Stimulated activated naive CD4-positive, alpha-beta T cell treated with Interleukin-2 at 50 U/mL for 16 hours (primary cell): ENCODE measurements at places on chromosomes 6 and 20.

GRCh38 chr6:79403086-79403485, 134.1 kb downstream of the LCA5 start:
- no peak for DNase-seq

DNA sequence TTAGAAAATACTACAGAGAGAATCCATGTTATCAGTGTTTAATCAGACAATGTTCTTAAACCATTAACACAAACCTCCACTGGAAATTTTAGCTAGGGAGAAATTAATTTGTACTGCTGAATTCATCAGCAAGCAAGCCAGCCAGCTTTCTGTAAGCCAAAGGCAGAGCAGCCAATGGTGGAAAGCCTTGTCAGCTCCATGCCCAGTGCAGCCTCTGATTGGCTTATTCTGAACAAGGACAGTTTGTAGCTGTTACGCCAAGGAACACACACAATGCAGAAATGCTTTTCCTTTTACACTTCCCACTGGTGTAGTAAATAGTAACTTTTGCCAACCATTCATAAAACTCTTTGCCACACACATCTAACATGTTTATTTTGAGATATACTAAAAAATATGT, 265.0 kb downstream of the TENT5A start:
- no peak for DNase-seq

DNA sequence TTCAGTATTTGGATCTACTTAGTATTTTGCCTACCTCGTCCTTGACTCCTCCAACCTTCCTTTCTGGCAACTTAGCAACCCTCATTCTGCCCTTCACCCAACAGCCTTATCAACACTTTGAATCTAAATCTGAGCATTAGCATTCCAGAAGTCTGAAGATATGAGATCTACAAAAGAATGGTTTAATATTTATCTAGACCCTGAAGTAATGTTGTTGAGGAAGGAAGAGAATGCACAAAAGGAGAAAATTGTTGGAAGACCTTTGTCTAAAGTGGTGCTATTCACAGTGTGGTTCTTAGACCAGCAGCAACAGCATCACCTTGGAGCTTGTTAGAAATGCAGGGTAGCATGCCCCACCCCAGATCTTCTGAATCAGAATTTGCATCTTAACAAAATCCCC, 198.2 kb upstream of the PLCB4 start:
- no peak for DNase-seq

- DNase-seq: no peak
These were observed 23.2 kb upstream of the SERINC1 start for GRCh38 chr6:122494665-122495272.

DNA sequence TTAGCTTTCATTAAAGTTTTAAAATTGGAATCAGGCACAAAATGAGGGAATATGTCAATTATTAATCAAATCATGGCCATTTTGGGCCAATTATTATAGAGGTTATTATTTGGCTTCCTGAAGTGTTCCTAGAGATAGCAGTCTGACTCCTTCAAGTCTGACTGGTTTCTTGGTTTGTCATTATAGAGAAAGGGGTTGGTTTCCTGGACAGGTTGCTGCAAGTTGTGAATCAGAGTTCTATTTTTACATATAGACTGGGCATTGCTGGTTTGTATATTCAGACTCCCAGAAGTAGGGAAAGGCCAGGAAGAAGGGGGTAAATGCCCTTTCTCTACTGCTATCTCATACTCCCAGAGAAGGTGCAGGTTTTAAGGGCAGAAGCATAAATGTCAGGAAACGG, 121.4 kb upstream of the CEP162 start:
- DNase-seq: no peak

- DNase-seq: peak; percentile 50
These were observed 44.0 kb downstream of the EFCAB8 start for GRCh38 chr20:32902456-32903420.

- DNase-seq: no peak
These were observed 117.6 kb downstream of the TRDN start for GRCh38 chr6:123519189-123519505.

DNA sequence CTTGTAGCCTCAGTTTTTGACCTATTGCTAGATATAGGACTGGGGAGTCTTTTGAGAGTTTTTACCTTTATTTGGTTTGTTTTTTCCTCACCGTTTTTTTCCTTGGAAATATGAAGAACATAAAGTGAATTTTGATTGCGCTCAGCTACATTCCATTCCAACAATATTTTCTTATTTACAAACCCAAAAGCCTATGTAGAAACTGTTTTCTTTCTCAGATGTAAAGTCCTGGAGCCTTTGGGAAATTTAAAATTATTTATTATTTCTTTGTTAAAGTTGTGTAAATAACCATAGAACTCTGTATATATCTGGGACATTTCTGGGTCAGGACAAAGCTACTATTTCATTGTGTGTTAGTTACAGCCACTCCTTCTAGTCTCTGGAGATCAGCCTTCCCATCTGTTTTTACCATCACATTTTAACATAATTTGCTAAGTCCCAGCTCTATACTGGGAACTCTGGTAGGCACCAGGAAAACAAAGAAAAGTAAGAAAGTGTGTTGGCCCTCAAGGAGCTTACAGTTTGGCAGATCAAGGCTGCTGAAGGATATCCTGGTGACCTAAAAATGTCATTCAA, 68.8 kb downstream of the JAG1 start:
- DNase-seq: no peak

DNA sequence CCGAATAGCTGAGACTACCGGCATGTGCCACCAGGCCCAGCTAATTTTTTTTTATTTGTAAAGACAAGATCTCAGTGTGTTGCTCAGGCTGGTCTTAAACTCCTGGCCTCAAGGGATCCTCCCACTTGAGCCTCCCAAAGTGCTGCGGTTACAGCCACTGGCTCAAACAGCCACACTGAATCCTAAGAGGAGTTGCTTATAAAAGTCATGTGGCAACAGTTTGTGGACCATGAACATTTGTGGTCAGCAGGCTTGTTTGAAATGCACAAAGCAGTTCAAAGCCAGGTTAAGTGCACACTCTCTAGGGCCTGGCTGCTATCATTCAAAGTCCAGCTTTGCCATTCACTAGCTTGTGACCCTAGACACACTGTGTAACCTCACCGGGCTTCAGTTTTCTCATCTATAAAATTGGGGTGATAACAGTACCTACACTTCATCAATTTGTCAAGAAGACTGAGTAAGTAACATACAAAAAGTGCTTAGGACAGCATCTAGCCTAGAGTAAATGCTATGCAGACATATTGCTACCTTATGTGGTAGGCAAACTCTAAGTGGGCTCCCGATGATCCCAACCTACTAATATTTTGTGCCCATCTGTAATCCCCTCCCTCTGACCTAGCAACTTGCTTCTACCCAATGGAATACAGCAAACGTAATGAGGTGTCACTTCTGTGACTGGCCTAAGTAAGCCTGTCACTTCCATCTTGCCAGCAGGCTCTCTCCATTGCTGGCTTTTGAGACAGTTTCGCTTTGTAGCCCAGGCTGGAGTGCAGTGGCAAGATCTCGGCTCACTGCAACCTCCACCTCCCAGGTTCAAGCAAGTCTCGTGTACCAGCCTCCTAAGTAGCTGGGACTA, 122.9 kb downstream of the ZMYND8 start:
- DNase-seq: no peak

GRCh38 chr6:79436241-79436640, 101.0 kb downstream of the LCA5 start:
- no peak for DNase-seq

DNA sequence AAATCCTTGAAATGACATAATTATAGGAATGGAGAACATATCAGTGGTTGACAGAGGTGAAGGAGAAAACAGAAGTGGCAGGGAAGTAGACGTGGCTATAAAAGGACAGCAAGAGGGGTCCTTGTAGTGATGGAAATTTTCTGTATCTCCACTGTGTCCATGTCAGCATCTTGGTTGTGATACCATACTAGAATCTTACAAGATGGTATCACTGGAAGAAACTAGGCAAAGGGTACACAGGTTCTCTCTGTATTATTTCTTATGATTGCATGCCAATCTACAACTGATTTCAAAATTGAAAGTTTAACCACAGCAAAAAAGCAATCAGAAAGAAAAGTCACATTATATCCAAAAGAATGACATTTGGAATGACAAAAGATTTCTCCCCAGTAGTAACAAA, 16.4 kb upstream of the ZC3H12D start:
- DNase-seq: no peak

GRCh38 chr20:46270977-46271744, 37.1 kb downstream of the CDH22 start:
- no peak for DNase-seq

GRCh38 chr6:118580585-118581419, 32.7 kb downstream of the PLN start:
- no peak for DNase-seq

- no peak for DNase-seq
These were observed 503.8 kb downstream of the TFAP2B start for GRCh38 chr6:51322505-51322904.

DNA sequence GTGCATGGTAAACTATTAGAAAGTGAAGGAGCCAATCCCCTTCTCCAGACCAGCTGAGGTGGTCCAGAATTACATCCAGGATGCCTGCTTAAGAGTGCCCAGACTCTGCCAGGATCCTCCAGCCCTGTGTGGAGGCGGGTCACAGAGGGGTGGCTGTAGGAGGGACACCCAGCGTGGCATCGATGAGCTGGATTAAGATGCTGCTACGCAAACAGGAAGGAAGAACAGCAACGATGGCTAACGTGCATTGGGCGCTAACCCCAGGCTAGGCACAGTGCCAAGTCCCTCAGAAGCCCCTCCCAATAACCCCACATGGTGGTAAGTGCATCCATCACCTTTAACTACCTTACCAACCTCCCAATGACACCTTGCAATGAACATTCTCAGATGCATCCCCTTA, 63.9 kb upstream of the MRPS10 start:
- peak; percentile 30 for DNase-seq

- DNase-seq: no peak
These were observed 1152.3 kb upstream of the GJE1 start for GRCh38 chr6:140980265-140980887.

- DNase-seq: no peak
These were observed 611.3 kb downstream of the HDGFL1 start for GRCh38 chr6:23180504-23181293.

GRCh38 chr20:47741669-47742608, 43.3 kb downstream of the SULF2 start:
- no peak for DNase-seq

- DNase-seq: no peak
These were observed 37.1 kb downstream of the HIVEP1 start for GRCh38 chr6:12049165-12049564.

- DNase-seq: no peak
These were observed 484.9 kb upstream of the MAN1A1 start for GRCh38 chr6:119834418-119834817.

- no peak for DNase-seq
These were observed 250.4 kb downstream of the FOXA2 start for GRCh38 chr20:22333885-22334545.

GRCh38 chr20:32697608-32698007, 23.9 kb upstream of the C20orf203 start:
- no peak for DNase-seq

- DNase-seq: no peak
These were observed 102.8 kb upstream of the TMEM170B start for GRCh38 chr6:11434565-11435326.

DNA sequence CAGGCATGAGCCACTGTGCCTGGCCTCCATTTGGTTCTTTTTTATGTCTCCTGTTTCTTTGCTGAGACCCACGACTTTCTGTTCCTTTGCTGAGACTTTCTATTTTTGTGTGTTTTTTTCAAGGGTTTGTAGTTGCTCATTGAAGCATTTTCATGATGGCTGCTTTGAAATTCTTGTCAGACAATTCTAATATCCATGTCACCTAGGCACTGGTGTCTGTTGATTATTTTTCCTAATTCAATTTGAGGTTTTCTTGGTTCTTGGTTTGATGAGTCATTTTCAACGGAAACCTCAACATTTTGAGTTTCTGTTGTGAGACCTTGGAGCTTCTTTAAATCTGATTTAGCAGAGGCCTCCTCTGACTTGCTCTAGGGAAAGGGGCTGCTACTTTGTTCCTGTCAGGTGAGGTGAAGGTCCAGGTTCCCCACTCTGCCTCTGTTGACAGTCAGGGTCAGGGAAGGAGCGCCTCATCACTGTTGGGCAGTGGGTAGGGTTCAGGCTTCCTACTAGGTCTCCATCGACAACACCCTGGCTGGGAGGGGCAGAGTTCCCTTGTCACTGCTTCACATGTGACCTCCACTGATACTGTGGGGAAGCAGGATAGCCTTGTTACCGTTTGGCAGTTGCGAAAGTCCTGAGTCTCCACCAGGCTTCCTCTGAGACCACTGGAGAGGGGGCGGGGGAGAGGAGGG, 67.2 kb upstream of the RNF24 start:
- peak; percentile 35 for DNase-seq

GRCh38 chr20:61673152-61673847, 392.4 kb downstream of the TAF4 start:
- no peak for DNase-seq

DNA sequence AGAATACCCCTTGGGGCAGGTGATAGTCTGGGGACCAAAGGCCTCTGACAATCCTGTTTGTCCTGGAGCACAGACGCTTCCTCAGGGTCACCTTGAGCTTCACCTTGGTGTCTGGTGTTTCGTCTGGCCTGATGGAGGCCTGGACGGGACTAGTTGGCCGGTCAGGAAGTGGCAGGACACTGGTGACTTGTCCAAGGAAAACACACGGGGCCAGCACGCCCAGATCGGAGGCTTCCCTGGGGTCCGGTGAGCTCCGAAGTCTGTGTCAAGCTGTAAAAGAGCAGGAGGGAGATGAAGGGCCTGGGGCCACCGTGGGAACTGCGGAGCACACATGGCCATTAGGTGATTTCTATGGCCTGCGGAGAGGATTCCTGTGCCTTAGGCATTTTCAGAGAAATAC, 67.9 kb downstream of the SMOC2 start:
- DNase-seq: no peak

GRCh38 chr6:169953686-169954085, 202.3 kb downstream of the ERMARD start:
- DNase-seq: no peak

DNA sequence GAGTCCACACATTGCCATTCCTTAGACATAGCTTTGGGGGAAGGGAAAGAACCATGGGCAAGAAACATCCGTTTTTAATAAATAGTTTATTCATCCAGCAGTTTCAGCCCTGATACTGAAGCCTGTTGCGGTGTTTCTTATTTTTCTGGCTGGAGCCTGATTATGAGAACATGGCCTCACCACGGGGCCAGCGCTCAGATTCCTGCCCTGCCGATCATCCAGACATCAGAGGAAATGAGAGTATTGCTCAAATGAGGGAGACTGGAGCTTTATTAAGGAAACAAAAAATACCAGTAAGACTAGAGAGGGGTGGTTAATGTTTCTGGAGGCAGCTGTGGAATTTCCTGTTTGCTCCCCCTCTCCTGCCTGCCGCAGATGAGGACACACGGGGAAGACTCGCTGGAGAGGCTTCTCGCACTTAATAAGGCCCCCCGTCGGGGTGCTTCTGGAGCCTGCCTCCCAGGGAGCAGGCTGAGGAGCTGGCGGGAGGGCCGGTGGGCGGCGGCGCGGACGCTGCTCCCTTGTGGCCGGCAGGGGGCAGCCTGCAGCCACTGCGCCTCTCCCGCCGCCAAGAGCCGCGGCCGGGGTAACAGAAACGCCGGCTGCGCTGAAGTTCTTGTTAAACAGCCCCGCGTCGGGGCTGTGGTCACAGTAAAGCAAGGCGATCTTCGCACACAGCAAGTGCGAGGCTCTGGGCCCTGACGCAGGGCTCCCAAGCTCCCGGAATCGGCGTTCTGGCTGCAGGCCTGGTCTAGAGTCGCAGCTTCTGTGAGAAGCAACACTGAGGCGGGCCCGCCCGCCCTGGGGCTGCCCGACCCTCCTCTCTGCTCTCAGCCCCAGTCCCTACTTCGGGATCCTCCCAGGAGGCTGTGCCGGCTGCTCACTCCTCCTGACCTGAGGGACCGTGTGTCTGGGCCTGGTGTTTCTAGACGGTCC, 17.5 kb downstream of the LEMD2 start:
- peak; percentile 53 for DNase-seq
